Left renal pelvis (tissue), 4 donors: ENCODE measurements at places on chromosomes 13 and 19. TPM values are rescaled to one million over a fixed set of nuclear protein-coding genes. Genes with fewer than 3 reads are reported as not detected.

DNA sequence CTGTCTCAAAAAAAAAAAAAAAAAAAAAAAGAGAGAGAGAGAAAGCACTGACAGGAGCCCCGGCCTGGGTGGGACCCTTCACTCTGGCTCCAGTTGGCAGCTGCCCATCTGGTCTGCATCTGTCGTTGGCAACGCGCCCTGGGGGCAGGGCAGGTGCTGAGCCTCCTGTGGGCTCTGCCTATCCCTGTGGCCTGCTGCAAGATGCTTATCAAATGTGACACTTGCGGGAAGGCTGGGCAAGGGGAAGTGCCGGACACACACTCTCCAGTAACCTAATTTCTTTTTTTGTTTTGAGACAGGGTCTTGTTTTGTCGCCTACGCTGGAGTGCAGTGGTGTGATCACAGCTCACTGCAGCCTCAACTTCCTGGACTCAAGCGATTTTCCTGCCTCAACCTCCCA lies 10.7 kb upstream of the KPTN start:
- no peak for DNase-seq

DNA sequence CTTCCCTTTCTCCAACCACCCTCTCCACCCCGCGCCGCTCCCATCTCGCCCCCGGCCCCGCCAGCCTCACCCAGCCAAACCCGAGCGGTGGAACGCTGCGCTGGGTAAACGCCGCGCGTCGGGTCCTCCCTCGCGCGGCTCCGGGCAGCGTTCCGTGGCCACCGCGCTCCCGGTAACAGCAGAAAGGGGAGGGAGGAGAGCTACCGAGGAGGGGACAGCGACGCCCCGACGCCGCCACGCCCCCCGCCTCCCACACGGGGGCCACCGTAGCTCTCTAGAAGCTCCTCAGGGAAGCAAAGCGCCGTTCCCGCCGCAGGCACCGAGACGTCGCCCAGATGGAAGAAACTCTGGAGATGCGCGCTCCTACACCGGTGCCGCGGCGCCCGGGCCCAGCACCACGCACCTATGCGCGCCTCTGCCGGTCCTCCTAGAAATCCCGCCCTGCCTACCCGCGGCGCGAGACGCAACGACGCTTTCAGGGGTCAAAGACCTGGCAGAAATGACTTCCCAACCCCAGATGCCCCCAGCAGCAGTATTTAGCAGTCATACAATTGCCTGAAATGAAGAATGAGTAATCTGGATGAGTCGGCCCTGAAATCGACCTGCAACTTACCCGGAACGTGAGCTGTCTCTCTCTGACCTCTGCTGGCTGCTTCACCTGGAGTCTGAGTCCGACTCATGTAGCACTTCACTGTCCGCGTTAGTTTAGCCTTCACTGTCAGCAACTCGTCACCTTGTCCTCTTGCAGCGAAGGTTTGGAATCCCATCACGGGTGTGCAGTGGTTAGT lies at the start of gene RUBCNL:
TSS of gene RUBCNL (minus strand) at position 189 of the 788 bp plus-strand sequence. CDS start 14,777 bp downstream, outside the sequence.
- no peak for DNase-seq

GRCh38 chr19:51364200-51365106 lies 1.7 kb downstream of the ETFB start:
- DNase-seq = no peak

DNA sequence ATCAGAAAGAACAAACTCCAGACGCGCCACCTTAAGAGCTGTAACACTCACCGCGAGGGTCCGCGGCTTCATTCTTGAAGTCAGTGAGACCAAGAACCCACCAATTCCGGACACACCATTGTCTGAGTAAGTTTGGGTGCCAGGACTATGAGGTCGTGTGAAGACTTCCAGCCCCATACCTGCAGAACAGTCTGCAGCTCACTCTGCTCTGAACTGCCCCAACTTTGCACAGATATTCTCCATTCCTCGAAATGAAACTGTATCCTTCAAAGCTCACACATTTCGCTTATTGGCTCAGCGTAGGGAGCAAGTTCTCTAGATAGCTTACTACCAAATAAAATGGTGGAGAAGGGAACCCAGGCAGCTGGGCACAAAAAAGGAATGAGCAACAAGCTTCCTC lies 2.6 kb upstream of the CYP4F2 start:
- no peak for DNase-seq

- no peak for DNase-seq
Measured at GRCh38 chr13:20424949-20425348, 100.7 kb downstream of the CRYL1 start.

Gene PRODH2
- polyA plus RNA-seq = 34.6 TPM

Gene C19orf67
- polyA plus RNA-seq = not detected

Gene PDCD5
- polyA plus RNA-seq = 126 TPM
